ENCODE measurements at places on chromosomes 13 and 19. TPM values are rescaled to one million over a fixed set of nuclear protein-coding genes. Genes with fewer than 3 reads are reported as not detected.
A peak's percentile ranks its signal among the peaks of the same experiment; 100 is the strongest.

The IZUMO1 gene
- total RNA-seq, result 2.2 TPM

The OR10H1 gene
- not detected for total RNA-seq

The C1QTNF9 gene
- not detected for total RNA-seq

DNA sequence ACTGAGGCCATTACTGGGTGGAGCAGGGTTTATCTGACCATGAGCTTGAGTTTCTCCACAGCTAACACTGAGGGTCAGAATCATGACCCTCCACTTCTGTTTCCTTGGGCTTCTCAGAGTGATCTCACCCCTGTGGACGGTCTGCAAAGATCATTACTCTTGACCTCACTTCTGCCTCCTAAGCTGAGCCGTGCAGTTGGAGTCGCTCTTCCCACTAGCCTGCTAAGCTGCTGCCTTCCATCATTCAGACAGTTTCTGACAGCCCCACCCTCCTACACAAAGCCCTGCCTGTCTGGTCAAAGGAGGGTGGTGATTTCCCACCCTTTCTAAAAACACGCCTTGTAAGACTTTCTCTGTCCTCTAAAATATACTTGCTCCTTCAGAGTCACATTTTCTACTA, 9.3 kb upstream of the FRY start:
- no peaks in the 10 kb centered on the region for H3K27me3 ChIP-seq
- no peak for DNase-seq
- H3K36me3 ChIP-seq, result no peaks in the 10 kb centered on the region
- H3K27ac ChIP-seq, result peak overlapping the region; percentile 4
- no peak overlapping the region for H3K4me3 ChIP-seq

DNA sequence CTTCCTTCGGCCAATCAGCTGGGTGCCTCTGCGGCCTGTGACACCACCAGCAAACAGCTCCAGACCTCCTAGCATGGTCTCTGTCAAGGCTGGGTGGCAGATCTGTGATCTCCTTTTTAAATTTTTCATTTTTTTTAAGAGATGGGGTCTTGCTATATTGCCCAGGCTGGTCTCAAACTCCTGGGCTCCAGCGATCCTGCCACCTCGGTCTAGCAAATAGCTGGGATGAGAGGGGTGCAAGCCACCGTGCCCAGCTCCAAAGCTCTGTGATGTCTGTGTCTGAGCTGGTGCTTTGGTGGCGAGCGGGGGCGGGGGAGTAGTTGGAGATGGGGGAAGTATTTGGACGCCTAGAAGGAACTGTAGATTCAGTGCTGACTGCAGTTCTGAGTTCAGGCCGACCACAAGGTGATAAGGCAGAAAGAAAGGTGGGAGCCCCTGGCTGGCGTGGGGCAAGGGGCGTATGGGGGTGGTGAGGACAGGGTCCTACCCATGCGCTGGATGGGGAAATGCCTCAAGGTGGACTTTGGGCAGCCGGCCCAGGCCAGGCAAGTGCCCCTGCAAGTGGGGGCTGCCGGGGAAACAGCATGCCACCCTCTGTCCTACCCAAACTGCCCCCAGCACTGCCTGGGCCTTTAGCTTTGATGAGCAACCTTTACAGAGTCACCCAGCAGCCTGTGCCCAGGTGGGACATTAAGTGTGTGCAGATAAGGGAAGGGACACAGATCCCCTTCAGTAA, 5.5 kb downstream of the DPP9 start:
- peaks cover 2% of the 10 kb centered on the region for H3K27me3 ChIP-seq
- no peak overlapping the region for H3K27ac ChIP-seq
- H3K4me1 ChIP-seq, result peaks cover 13% of the 10 kb centered on the region
- no peak overlapping the region for H3K4me3 ChIP-seq
- H3K36me3 ChIP-seq, result peaks cover 7% of the 10 kb centered on the region

DNA sequence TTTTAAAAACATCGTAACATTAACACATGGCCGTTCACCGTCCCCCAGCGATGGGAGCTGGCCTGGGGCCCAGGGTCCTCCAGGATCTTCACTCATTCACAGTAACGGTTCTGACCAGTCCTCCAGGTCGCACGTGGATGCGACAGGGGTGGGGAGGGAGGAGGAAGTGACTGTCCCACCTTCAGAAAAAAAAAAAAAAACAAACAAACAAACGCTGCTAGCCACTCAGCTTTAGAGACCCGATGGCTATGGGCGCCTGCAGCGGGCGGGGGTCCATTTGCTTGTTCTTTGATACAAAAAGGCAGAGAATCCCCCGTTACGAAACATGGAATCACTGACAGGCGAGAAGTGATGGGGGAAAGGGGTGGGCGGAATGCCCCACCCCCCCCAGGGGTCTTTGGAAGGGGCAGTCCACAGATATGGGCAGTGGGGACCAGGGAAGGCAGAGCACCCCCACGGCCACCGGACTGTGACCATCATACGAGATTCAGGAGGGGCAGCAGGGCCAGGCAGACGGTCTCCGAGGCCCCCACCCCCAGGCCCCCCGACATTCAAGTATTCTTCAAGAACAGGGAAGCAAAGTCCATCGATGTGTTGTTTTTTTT, 13.3 kb downstream of the MKNK2 start:
- H3K4me1 ChIP-seq, result peaks cover 1% of the 10 kb centered on the region
- H3K27me3 ChIP-seq, result no peaks in the 10 kb centered on the region
- no peak for DNase-seq
- H3K27ac ChIP-seq, result no peak overlapping the region

DNA sequence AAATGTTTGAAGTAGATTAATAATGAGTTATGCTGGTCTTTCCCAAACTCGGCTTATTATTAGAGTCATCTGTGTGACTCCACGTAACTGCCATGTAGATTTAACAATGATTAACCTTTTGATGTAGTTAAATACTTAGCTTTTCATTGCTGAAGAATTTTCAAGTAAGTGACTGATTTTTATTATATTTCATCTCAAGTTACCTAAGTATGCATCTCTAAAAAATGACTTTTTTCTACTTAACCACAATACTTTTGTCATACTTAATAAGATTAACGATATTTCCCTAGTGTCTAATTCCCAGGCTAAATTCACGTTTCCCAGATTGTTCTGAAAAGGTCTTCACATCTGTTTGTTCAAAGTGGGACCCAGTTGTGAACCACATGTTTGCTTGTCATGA, 17.8 kb downstream of the BIVM start:
- no peak overlapping the region for H3K4me3 ChIP-seq
- DNase-seq, result no peak
- no peak overlapping the region for H3K27ac ChIP-seq
- H3K27me3 ChIP-seq, result no peaks in the 10 kb centered on the region
- peaks cover 36% of the 10 kb centered on the region for H3K36me3 ChIP-seq
- H3K4me1 ChIP-seq, result no peaks in the 10 kb centered on the region

All from type B pancreatic cell (in vitro differentiated cells).